ENCODE measurements at places on chromosomes 6 and 20.

DNA sequence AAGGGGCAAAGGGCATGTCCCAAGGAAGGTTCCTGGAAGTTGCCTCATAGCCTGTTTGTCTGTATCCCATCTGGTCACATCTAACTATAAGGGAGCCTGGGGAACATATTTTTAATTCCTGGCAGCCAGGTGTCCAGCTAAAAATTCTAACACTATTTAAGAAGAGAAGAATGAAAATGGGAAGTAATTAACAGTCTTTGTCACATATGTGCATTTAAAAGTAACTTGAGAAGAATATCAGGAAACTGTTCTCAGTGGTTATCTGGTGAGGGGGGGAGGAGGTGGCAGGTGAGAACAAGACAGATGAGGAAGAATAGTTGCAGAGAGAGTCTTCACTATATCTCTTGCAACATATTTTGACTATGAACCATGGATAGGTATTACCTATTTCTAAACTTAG lies 75.5 kb upstream of the ELOVL5 start:
- DNase-seq, result no peak

- peak; percentile 77 for DNase-seq
Measured at GRCh38 chr6:33314515-33314942, 651 bp upstream of the TAPBP start.

DNA sequence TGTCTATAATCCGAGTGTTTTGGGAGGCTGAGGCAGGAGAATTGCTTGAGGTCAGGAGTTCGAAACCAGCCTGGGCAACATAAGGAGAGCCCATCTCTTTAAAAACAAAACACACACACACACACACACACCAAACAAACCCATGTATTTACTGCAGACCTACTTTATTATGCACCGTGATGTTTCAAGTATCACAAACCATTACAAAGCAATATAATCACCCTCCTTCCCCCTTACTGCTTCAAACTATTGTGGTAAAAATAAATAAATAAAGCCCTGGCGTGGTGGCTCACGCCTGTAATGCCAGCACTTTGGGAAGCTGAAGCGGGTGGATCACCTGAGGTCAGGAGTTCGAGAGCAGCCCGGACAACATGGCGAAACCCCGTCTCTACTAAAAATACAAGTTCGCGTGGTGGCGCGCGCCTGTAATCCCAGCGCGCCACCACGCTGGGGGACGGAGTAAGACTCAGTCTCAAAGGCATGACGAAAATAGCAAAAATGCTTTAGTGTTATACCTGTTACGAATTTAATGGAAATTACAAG lies 1.5 kb downstream of the TBCC start:
- no peak for DNase-seq

DNA sequence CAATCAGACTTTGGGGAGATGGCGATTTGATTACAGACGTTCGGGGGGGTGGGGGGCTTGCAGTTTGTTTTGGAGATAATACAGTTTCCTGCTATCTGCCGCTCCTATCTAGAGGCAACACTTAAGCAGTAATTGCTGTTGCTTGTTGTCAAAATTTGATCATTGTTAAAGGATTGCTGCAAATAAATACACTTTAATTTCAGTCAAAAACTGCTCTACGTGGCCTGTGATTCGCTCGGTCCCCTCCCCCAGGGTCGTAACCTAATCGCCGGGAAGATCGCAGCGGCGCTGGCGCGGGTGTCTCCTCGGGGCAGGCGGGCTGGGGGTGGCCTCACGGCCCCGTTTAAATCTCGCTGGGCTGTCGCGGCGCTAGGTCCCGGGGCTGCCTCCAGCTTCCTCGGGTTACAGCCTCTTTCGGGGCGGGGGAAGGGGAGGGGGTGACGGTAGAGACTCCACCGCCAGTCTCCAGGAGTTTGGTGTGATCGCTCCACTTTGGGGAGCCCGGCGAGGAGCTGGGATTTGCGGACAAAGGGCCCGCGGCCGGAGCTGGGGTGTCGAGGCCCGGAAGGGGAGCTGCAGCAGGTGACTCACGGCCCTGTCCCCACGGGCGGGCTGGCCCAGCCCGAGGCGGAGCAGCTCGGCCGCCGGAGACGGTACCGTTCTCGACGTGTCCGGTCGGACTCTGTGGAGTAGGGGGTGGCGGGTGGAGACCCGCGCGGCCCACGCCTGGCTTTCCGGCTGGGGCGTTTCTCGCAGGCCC lies 4.2 kb downstream of the FOXC1 start:
- DNase-seq, result no peak

DNA sequence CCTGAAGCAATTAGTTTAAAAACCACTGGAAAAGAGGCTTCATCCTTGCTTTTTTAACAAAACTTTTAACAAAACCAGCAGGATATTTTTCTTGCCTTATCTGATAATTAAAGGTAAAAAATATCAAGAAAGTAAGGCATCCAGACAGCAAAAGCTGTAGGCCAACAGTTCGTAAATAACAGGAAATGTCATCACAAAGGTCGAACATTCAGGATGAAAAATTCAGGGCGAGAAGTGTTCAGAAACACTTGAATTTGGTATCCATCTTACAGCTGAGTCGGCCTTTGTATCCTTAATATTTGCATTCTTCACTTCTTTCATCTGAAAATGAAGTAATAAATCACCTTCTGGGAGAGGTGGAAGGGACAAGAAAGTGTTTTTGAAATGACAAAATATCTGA lies 8.2 kb upstream of the FILIP1 start:
- DNase-seq, result no peak

DNA sequence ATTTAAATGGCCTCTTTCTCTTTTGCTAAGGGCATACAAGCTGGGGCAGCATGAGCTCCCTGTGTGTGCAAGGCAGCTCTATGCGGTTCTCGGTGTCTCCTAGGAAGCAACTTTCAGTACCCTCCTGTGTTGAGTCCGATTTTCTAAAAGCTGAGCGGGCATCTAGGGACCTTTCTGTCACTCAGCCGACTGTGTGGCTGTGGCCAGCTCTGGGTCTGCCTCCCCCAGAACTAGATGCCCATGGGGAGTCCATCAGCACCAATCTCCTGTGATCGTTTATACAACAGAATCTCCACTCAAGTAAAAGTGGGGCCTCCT lies 7.5 kb downstream of the NELFCD start:
- DNase-seq, result no peak

GRCh38 chr6:160141001-160141726 lies 19.5 kb downstream of the SLC22A1 start:
- peak; percentile 31 for DNase-seq

GRCh38 chr6:53754330-53754729 lies 40.5 kb upstream of the LRRC1 start:
- no peak for DNase-seq

GRCh38 chr6:14889188-14889587 lies 356.7 kb upstream of the JARID2 start:
- DNase-seq, result no peak

DNA sequence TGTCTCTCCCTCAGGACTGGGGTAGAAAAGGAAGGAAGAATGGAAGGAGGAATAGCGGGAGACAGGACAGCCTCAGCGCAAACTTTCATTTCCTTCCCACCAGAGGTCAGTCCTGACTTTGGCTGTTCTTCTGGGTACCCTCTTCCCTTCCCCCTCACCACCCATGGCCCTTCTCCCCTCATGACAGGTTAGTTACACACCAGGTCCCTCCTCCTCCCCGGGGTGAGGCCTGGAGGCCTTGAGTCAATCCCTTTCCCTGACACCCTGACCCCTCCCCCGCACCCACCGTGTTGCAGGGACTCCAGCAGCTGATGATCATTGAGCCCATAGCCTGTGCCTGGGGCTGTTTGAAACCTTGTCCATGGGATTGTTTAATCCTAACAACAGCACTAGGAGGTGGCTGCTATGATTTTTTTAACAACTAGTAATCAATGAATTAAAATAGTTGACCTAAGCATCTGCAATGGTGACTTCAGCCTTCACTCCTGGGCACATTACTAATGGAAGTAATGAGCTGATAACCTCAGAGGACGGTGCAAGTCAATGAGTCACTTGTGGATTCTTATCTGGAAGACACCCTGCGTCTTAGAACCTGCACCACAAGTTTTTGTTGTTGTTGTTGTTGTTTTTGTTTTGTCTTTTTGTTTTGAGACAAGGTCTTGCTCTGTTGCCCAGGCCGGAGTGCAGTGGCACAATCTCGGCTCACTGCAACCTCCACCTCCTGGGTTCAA lies 46.6 kb upstream of the CCDC167 start:
- DNase-seq, result no peak

DNA sequence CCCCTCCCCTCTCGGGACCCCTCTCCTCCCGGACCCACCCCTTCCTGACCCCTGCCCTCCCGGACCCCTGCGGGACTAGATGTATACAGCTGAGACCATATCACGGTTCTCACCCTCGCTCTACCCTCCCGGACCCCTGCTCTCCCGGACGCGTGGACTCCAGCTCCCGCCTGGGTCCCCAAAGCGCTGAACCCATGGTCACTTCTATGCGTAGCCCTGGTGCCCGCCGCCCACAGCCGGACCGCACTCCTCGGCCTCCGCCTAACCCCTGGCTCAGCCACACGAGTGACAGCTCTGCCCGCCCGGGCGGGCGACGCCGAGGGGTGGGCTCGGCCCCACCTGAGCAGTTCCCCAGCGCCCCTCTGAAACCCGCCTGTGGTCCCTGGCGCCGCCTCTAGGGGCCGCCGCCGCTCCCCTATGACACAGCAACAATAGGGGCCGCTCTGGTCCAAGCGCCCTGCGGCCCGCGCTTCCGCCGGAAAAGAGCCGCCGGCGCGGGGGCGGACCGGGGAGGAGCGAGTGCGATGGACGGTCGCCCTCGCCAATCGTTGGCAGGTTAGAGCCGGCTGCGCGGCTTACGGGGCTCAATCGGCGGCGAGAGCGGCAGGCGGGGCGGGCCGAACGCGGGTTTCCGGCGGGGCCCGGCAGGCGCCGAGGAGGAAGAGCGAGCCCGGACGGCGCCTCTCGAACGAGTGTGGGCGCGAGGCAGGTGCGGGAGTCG lies at the start of gene ADRM1:
Gene ADRM1 (plus strand): TSS at position 657 of the 721 bp plus-strand sequence. CDS start 572 bp downstream, outside the sequence.
- DNase-seq, result peak; percentile 71

DNA sequence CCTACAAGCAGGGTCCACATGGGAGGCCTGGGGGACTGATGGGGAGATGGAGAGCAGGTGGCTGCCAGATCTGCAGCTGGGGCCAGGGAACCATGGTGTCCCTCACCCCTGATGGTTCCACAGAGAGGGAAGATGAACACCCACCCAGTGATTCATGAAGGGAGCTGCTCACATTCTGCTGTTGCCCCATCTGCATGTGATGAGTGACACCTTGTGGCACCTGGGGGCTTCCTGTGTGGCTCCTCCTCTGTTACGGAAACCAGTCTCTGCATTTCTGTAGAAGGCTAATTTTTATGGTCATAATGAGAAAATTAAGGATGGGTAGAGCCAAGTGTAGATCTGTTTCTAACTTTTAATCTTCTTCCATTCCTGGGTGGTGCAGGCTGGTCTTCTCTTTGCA lies 217.1 kb downstream of the SMOC2 start:
- no peak for DNase-seq

GRCh38 chr6:169933839-169934698 lies 182.6 kb downstream of the ERMARD start:
- no peak for DNase-seq

DNA sequence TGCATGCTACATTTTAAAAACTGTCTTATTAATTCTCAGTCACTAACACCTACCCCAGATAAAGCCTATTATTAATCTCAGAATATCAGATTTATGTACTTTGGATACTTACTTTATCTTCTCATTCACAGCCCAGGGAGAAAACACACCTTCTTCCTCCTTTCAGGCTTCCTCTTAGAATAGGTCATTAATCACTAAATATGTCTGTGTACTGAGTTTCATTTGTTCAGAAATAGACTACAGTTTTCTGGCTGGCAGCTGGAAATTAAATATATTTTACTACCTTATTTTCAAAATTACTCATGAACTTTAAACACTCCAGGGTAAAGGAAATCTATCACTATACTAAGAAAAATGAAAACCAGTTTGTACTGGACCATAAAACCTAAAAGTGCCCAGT lies 147.7 kb upstream of the DST start:
- no peak for DNase-seq

DNA sequence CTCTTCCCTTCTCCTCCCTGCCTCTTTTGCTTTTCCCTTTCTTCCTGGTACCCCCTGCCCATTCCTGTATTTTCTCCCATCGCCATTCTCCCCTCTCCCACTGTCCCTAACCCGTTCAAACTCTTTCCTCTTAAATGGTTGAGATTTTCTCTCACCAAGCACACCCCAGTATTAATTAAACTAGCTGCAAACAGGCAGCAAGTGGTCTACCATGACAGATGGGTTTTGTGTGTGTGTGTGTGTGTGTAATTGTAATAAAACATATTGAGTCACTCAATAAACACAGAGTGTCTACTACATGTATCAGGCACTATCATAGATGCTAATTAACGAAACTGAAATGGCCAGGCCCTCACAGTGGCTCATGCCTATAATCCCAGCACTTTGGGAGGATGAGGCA lies 6.7 kb downstream of the RAET1E start:
- DNase-seq, result no peak

DNA sequence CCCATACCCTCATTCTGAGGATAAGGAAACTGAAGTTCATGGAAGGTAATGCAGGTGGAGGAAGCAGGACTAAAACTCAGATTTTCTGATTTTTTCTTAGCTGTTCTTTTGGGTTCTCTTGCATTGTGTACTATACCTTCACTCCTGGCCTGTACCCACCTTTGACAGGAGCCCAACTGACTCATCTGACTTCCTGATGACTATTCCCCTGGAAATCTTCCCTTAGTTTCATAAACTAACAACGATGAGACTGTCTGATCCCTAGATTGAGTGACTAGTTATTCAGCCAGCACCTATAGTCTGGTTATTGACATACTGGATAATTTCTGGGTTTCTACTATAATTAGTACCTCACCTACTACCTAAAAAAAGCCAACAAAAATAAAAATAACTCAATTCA lies 10.1 kb downstream of the CRYBG1 start:
- DNase-seq, result no peak

DNA sequence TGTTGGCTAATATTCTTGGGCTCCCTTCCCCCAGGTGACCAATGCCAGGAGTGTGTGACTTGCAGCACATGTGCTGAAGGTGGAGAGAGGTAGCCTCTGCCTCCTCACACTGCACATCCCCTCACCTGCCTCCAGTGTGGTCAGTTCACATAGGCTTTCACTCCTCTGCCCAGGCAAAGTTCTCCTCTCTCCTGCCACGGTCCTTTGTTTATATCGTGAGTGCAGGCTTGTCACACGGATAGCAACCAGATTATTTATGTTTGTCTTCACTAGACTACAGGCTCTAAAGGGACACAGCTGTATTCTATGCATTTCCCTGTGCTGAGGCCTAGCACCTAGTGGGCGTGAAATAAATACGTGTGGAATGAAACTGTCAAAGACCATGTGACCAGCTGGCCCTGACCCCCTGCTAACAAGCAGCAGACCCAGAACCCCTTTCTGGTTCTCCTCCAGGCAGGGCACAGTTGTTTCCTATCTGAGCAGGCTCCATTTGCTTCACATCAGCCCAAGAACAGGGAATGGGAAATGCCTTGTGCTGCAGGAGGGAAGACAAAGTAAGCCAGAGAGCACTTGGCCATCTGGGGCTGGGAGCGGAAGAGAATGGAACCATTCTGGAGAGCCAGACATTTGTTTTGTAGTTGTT lies 42.3 kb downstream of the UNC5CL start:
- DNase-seq, result peak; percentile 21

GRCh38 chr6:19719691-19720128 lies 117.5 kb upstream of the ID4 start:
- DNase-seq, result peak; percentile 1

GRCh38 chr20:572727-573126 lies 29.1 kb upstream of the CSNK2A1 start:
- no peak for DNase-seq

- no peak for DNase-seq
Measured at GRCh38 chr6:33966536-33966935, 162.7 kb upstream of the MLN start.

All from HFF-Myc (cell line).